Left renal cortex interstitium (tissue), 4 donors: ENCODE measurements at places on chromosomes 2 and 18. TPM values are rescaled to one million over a fixed set of nuclear protein-coding genes. Genes with fewer than 3 reads are reported as not detected.

DNA sequence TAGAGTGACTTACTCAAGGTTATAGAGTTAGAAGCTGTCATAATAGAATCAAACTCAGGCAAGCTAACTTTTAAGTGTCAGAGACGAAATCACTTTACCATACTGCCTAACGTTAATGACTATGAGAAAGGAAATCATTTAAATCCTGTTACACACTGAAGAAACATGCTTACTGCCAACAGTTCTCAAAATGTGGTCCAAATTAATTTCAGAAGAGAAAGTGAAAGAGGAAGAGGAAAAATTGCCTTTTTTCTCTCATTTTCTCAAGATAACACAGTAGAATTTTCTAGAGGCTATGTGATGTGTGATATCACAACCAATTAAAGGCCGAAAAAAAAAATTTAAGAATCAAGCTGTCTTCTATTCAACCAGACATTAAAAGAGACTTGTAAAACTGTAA lies 1362.7 kb upstream of the CHAC2 start:
- no peak for DNase-seq

The PDE11A gene
- 7.7 TPM for polyA plus RNA-seq

DNA sequence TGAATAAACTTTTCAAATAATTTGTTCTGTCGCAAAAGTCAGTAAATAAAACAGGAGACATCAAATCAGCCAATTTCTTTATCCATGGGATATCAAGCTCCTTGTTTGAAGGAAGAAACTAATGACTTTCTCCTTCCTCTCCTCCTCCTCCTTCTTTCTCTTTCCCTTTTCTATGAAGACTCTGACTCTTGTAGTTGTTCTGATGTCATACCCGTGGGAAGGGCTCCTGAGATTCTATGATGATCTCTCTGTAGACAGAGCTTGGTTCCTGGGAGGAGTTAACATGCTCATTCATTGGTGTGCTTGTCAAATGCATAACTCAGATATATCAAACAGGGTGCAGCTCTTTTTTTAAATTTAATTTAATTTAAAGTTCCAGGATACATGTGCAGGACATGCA lies 118.7 kb upstream of the KCTD1 start:
- DNase-seq: no peak

- no peak for DNase-seq
Observed at GRCh38 chr2:242085941-242086621, 216.6 kb downstream of the RTP5 start.

- DNase-seq: peak; percentile 62
Observed at GRCh38 chr2:130920415-130921163, 83.9 kb downstream of the ARHGEF4 start.

The TMEM247 gene
- polyA plus RNA-seq: not detected

GRCh38 chr2:219726916-219727315 lies 99.5 kb downstream of the SLC4A3 start:
- DNase-seq: no peak

GRCh38 chr2:190819840-190820301 lies 60.8 kb upstream of the GLS start:
- no peak for DNase-seq

- no peak for DNase-seq
Observed at GRCh38 chr2:203937788-203938187, 1.2 kb downstream of the ICOS start.

DNA sequence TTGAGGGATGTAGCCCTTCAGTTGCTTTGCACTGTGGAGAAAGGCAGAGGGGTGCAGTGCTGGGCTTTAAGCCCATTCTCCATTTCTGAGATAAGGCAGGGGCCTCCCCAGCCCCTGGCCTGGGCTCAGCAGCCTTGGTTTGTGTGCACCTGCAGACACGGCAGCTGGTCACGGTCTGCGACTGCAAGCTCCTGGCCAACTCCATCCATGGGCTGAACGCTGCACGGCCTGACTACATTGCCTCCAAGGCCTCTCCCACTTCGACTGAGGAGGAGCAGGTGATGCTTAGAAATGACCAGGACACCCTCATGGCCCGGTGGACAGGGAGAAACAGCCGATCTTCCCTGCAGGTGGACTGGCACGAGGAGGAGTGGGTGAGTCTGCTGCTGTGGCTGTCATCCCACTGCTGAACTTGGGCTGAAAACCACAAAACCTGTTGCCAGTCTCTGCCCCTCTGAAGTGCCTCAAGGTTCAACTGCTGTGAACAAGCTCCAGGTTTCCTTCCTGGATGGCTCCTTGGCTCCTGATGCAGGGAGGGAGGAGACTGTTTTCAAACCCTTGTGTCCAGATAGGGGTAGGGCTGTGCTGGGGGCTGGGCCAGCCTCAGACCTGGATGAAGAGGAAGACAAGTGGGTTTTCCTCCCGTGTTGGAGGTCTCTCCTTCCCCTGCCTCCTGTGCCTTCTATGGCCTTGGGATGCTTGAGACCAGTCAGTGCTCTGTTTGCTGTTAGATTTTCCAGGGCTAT lies 54.0 kb downstream of the COA5 start:
- no peak for DNase-seq

DNA sequence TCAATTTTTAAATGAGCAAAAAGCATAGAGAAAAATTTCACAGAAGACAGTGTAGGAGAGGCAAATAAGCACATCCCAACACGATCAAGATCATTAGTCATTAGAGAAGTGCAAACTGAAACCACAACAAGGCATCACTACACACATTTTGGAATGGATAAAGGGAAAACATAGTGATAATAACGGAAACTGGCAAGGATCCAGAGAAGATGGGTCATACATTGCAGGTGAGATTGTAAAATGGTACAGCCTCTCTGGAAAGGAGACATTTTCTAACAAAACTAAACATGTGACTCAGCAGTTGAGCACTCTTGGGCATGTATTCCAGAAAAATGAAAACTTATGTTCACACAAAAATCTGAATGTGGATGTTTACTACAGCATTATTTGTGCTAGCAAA lies 98.3 kb upstream of the TMEM17 start:
- no peak for DNase-seq

DNA sequence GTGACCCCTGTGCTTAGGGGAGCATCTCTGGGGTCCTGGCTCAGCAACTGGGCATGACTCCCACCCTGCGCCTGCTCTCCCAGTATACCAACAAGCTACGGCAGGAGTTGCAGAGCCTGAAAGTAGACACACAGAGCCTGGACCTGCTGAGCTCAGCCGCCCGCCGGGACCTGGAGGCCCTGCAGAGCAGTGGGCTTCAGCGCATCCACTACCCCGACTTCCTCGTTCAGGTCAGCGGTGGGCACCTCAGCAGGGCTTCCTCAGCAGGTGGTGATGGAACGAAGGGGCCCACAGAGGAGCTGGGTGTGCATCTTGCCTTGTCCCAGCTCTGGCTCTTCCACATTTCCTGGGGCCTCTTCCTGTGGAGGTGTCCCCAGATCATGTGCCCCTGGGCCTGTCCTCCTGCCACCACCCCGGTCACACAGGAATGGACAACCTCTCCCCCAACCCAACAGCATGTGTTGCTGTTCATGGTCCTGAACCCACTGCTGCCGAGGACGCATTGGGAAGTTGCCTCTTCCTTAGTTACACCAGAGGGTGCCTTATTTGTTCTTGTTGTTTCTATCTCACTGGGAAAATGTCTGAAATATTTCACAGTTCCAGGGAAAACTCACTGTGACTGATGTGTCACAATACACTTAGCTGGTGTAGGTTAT lies 10.8 kb downstream of the PROM2 start:
- DNase-seq: no peak

DNA sequence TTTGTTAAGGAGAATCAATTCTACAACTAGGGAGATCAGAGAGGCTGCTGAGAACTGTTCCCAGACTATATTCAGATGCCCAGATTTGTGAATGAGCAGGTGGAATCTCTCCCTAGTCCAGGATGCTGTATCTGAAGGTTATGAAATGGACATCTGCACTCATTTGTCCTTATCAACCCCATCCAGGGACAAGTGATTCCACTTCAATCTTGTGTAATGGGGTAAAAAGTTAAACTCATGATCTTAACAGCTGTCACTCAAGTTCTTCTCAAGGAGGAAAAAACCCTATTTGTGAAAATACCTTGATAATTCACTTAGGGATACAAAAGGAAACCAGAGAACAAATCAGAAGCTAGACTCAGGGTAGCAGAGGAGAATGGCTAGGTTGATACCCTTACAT lies 144.8 kb downstream of the PLCL1 start:
- no peak for DNase-seq
